ENCODE measurements at places on chromosomes 4 and X.

DNA sequence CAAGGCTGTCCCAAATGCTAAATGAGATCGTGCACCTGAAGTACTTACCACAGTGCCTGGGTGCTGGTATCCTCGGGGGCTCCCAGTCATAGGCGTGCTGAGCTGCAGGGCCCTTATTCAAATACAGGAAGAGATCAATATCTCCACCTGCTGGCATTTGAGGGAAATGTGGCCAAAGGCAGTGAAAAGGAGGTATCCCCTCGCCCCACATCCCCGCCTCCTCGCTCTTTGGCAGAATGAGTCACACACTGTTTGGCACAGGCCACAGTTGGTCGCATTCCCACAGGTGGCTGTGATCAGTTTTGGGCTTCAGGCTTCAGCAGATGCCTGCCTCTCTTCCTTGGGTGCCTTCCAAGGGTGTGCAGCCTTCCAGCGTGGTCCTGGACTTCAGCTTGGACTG lies 28.4 kb downstream of the ZNF185 start:
- DNase-seq: no peak

GRCh38 chr4:83618991-83619645 lies 83.2 kb downstream of the GPAT3 start:
- DNase-seq: no peak

DNA sequence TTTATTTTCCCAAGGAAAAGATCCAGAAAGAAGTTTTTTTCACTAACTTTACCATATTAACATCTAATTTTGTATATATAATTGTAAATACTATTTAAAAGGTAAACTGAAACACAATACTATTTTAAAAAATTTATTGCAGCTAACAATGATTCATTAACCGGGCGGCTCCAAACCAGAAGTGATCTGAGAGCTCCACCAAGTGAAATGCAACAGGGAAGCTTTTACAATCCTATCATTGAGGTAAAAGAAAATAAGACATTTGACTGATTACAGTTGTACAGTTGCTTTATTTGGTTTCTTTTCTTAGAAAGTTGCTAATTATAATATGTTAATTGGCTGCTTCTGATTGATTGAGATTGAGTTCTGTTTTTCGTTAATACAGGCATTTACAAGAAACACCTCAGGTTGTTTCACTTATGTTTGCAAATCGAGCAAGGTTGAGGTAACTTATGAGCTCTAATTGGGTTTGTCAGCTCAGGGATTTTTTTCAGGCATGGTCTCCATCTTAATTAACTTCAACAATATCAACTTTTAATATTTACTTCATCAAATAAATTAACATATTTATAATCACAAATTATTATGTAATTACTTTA lies 220.2 kb upstream of the UGT8 start:
- DNase-seq: no peak

GRCh38 chr4:125750828-125751466 lies 436.2 kb downstream of the FAT4 start:
- no peak for DNase-seq

- DNase-seq: no peak
Observed at GRCh38 chr4:8215641-8216442, 16.8 kb downstream of the SH3TC1 start.

DNA sequence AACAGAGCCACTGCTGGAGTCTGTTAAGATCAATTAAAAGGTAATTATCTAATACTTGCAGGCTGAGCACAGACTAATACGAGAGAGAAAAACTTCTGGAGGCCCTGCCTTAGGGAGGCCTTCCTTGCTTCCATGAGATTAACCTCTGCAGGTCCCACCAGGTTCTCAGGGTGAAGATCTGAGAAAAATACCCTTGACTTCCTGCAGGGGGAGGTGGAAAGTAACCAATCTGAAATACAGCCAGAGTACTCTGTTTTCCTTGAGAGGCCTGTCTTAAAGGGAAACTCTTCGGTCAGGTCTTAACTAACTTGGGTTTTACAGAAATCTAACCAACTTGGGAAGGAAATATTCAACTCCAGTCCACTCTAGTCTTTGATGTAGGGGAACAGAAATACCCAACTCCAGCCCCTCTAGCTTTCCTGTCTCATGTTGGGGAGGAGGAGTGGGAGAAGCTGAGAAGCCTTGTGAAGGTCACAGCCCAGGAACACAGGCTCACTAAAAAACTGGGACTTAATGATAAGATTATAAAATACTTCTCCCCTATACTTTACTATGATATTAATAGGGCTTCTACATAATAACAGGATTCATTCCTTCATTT lies 77.1 kb downstream of the TBCK start:
- no peak for DNase-seq

DNA sequence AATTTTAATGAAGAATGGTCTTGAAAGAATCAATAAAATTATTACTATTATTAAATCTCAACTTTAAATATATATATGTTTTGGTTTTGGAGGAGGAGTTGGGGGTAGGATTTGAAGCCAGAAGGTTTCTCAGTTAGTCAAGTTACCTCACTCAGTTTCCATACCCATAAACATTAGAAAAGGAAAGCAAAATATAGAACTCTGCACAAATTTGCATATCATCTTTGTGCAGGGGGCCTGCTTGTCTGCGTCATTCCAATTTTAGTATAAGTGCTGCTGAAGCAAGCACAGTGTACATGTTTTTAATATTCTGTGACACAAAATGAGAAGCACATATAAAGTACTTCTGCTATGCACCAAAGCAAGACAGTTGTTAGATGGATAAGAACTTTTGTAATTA lies 47.5 kb upstream of the SCRG1 start:
- no peak for DNase-seq

GRCh38 chr4:145498430-145498829 lies 16.8 kb downstream of the SMAD1 start:
- DNase-seq: no peak

DNA sequence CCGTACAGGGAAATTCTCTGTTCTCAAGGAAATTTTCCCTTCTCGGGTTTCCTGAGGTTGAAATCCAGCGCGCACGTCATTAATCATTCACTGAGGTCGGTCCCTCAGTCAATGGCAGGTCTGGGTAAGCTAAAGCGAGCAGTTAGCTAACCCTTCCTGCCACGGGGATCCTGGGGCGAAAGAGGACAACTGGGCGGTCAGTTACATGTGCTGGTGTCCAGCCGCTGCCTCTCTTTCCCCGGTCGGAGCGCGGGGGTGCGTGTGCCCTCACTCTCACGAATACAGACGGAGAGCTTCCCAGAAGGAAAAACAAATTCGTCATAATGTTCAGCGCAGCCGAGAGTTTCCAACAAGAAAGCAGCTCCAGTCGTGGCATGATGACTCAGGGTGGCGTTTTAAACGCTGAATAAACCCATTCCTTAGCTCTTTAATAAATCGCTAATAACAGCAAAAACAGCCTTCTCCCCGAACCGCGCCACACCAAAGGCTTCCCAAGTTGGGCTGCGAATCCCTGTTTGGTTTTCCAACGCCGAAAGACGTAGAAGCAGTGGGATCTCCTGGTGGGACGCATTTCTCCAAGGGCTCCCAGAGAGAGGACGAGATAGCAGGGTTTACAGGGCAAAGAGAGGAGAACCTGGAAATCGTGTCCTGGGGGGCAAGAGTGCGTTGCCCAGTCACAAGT lies 752 bp upstream of the FGF5 start:
- no peak for DNase-seq

GRCh38 chr4:25096981-25097443 lies 63.2 kb downstream of the SEPSECS start:
- DNase-seq: no peak

DNA sequence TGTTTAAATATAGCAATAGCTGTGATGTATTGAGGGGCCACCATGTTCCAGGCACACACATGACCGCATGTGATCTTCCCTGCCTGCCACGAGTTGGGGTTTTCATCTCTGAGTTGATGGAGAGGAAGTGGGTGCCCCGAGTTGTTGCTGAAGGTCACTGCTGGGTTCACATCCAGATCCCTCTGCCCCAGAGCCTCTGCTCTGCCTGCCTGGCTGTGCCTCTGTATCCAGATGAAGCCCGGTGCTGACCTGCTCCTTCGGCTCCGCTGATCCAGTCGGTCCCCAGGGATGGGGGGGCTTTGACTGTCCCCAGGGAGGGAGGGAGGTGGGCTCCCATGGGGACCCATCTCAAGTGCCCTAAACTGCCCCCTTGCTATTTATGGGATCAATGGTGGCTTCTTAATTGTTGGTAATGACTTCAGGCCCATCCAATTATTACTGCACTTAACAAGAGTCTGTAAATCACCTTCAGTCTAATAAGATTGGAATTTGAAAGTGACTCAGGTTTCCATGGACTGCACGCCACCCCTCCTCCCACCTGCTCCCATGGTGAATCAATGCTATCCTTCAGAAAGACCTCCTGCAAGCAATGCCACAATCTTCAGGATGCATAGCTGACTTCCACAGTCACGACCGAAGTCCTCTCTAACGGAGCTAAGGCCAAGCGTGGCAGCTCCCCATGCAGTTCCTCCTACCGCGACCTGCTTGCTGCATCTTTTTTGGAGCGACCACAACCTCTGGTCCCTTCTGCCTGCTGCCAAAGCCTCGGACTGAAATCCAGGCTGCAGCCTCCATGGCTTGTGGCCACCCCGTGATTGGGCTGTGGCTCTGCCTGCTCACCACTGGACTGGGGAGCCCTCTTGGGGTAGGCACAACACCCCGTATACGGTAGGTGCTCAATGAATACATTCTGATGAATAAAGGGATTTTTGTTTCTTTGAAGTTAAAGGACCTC lies 73.1 kb downstream of the CPZ start:
- DNase-seq: no peak

DNA sequence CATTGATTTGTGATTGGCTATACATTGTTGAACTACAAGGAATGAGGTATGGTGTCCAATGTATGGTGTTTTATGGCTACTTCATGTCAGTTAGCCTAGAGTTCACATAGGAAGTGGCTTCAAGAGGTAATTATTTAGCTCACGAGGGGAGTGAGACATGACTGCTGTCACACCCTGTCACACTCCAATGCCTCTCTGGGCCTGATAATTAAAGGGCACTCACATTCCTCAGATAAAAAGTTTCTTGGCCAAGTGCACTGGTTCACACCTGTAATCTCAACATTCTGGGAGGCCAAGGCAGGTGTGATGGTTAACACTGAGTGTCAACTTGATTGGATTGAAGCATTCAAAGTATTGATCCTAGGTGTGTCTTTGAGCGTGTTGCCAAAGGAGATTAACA lies 65.0 kb upstream of the DDX60 start:
- DNase-seq: no peak

- peak; percentile 71 for DNase-seq
Observed at GRCh38 chrX:39855748-39856129, 242.0 kb downstream of the BCOR start.

DNA sequence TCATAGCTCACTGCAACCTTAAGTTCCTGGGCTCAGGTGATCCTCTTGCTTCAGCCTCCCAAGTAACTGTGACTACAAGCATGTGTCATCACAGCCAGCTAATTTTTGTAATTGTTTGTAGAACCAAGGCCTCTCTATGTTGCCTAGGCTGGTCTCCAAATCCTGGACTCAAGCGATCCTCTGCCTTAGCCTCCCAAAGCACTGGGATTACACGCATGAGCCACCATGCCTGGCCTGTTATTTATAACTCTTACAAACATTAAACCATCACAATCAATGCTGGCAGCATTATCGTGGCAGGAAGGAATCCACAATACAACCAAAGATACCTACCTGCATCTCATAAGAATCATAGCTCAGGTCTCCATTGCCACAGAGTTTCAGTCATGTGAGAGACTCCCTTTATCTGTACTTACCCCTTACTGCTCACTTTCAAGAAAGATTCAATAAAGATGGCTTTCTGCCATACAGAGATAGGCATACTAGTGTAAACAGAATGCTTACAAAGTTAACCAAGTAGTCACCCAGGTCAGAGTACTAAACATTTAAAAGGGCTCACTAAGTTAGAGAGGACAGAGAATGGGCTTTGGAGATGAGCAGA lies 48.5 kb downstream of the SMIM31 start:
- no peak for DNase-seq

- DNase-seq: no peak
Observed at GRCh38 chrX:49257074-49257790, 7.3 kb downstream of the FOXP3 start.

- no peak for DNase-seq
Observed at GRCh38 chr4:5615496-5616075, 92.8 kb downstream of the EVC2 start.

- no peak for DNase-seq
Observed at GRCh38 chr4:75545526-75545925, 10.3 kb upstream of the ODAPH start.

DNA sequence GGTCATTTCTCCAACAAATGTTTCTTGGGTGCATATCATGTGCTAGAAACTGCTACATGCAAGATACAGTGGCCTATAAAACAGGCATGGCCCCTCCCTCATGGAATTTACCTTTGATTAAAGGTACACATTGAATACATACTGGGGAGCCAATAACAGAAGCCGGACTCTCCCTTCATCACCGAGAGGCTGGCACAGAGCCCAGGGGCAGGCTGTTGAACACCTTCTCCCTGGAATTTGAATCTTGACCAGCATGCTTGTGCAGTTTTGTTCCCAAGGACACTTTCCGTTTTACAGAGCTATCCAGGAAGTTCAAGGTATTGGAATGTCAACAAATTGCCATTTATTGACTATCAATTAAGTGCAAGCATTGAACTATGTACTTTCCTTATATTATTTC lies 33.2 kb downstream of the PPARGC1A start:
- DNase-seq: no peak

DNA sequence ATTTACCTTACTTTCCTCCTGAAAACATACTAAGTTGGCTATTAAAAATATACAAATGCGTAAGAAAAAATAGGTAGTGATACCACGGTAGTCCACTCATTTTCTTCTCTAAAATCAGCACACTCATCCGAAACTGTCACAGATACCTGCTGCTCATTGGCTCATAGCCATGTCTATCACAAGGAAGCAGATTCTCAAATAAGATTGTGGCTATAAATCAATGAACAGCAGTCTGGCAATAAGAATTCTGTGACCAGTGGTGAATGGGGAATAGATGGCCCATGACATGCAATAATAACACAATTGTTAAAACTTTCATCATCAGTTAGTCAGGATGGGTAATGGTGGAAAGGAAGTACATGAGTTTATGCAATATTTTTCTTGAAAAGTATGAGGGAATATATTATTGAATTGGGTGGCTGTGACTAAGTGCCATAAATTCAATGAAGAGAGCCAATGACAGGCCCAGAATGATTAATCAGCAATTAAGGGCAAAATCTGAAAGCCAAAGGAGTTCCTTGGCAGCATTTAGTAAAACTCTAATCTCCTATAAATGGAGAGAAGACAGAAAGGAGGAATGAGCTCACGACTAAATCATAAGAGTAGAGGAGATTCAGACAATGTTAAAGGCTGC lies 202.3 kb upstream of the NEIL3 start:
- no peak for DNase-seq

DNA sequence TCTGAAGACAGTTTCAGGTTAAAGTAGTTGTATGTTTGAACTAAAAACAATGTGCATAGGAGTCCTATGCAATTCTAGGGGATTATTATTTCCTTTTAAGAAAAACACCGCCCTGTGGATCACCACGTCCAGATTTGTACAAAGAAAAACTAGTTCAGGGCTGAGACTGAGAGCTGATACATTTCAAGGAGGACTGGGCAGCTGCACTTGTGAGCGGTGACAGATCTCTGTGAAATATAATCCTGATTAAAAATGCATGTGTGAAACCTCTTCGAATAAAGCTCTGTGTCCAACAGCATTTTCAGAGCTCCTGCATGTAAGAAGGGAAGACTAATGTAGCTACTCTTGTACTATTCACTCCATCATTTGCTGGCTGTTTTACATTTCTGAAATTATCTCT lies 365.8 kb upstream of the PITX2 start:
- DNase-seq: no peak

- no peak for DNase-seq
Observed at GRCh38 chrX:105098201-105098600, 122.3 kb downstream of the TEX13A start.

All from effector CD4-positive, alpha-beta T cell (primary cell).